Neural crest cell (in vitro differentiated cells): ENCODE measurements at places on chromosomes 5 and 9.
A peak's percentile ranks its signal among the peaks of the same experiment; 100 is the strongest.

DNA sequence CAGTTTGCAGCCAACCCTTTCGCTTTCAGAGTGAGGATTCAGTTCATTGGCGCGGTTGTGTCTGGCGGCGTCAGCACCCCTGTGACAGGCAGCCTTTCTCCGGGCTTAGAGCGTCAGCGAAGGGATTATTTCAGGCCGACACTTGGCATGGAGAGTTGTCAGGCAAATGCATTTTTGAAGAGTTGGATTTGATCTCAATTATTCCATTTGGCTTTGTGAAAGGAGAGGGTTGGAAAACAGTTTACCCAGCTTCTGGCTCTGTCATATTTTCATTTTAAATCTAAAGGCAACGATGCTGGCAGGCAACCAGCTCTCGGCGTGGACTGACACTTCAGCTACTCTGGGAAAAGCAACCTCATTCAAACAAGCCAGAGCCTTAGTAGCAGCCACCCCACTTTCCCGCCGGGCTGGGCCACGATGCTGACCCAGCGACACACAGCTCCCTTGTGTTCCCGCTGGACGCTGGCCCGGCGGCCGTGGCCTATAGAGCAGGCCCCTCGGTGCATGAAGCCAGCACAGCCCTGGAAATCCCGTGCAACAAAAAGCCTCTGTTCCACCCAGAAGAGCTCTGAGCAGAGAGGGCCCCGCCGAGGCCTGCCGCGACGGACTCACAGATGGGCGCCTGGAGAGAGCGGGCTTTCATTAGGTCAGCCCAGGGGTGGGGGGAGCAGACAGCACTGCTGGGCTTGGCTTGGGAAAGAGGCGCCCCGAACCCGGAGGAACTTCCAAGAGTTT, 28.9 kb upstream of the LPCAT1 start:
- peak; percentile 54 for DNase-seq

GRCh38 chr5:135443161-135443960, 3.8 kb downstream of the DCANP1 start:
- no peak for DNase-seq

GRCh38 chr9:97982683-97983588, at the start of gene ANP32B:
Gene ANP32B (plus strand): TSS chr9:97983341. CDS start chr9:97983556, 215 bp downstream.
- DNase-seq, result peak; percentile 85

DNA sequence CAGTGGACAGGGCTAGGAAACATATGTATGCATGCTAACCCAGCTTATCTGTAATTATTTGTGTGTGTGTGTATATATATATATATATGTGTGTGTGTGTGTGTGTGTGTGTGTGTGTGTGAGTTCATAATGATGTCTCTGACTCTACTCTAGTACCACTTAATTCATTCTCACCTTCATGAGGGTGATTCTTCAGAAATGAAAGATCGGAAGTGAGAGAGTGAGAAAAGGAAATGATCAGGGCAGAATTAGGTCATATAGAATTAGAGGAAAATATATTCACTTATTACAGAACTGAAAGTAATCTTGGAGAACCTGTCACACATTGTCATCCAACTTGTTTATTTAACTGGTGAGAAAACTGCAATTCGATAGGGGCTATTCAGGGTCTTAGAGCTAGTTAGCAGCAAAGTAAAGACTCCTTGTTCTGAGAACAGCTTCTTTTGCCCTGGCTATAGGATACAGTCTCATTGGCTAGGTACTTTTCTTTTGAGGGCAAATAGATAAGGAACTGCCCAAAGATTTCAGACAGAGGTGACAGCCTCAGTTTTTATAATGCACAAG, 58.8 kb downstream of the C9orf153 start:
- no peak for DNase-seq

DNA sequence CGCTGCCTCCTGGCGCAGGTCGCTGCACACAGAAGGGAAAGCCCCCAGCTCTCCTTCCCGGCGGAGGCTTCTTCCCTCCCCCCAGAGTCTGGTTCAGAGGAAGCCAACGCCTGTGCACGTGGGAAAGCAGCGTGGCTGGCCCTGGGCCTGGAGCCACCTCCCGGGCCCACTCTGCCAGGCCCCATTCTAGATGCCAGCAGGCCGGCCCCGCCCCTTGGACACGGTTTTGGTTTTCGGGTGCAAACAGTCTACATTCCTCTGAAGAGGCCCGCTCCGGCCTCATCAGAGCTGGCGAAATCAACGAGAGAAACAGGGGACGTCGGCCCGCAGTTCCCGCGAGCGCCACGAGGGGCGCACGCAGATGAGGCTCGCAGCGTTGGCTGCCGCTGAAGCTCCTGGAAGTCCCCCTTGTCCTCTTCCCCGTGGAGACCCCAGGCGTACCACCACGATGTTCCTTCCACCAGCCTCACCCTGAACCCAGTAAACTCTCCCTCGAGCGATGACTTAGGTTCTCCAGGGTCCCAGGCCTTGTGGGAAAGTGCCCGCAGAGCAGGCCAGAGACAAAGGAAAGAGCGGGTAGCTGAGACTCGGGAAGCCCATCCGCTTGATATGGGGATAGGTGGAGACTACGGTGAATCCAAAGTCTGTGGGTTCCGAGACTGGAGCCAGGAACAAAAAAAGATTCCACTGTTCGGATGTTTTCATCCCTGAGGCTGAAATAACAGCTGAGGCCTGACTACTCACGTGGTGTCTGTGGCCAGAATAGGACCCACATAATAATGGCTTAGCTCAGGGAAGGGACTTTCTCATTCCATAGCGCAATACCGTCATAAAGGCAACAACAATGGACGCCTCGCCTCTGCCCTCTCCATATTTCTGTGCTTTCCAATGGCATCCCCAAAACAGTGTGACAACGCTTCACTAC, 64.2 kb downstream of the KLF4 start:
- peak; percentile 78 for DNase-seq

DNA sequence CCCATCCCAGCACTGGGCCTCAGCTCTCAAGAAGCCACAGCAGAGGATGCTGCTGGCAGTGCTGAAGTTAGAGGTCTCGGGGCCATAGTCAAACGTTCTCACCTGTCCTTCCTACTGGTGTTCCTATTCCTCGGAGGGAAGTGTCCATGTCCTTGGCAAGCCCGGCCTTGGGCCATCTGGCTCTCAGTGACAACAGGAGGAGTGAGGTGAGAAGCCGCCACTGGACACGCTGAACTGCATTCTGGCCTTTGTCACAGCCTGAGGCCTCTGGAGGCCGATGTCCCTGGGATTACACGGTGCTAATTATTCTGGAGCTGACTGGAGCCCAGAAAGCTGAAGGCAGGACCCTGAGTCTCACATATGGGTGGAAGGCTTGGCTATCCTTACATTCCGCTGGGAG, 92.5 kb downstream of the OLFM1 start:
- no peak for DNase-seq

DNA sequence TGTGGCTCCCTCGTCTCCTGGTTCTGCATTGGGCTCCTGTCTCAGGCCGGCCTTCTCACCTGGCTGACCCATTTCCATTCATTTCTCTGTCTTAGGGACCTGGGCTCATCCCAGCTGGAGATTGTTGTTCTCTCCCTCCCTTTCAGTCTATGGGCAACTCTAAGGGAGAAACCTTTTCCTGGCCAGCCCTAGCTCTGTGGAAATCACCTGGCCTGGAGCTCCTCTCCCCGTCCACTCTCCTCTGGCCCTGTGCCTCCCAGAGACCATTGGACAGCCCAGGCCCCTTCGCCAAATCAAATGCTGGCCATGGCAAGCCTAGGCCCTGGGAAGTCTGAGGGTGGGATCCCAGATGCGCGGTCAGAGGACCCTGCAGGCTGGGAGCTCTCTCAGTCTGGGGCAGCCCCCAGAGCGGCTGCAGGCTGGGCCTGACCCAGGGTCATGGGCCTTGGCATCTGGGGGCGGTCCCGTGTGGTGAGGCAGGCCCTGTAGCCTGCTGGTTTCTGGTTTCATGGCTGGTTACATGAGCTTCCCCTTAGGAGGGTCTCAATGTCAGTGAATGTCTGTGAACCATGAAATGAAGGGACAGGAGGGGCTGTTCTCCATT, 253.5 kb downstream of the AOPEP start:
- no peak for DNase-seq

GRCh38 chr5:137753691-137754187, 424 bp downstream of the HNRNPA0 start:
- no peak for DNase-seq
